ENCODE measurements at places on chromosomes 3 and 15. TPM values are rescaled to one million over a fixed set of nuclear protein-coding genes. Genes with fewer than 3 reads are reported as not detected.
A peak's percentile ranks its signal among the peaks of the same experiment; 100 is the strongest.

DNA sequence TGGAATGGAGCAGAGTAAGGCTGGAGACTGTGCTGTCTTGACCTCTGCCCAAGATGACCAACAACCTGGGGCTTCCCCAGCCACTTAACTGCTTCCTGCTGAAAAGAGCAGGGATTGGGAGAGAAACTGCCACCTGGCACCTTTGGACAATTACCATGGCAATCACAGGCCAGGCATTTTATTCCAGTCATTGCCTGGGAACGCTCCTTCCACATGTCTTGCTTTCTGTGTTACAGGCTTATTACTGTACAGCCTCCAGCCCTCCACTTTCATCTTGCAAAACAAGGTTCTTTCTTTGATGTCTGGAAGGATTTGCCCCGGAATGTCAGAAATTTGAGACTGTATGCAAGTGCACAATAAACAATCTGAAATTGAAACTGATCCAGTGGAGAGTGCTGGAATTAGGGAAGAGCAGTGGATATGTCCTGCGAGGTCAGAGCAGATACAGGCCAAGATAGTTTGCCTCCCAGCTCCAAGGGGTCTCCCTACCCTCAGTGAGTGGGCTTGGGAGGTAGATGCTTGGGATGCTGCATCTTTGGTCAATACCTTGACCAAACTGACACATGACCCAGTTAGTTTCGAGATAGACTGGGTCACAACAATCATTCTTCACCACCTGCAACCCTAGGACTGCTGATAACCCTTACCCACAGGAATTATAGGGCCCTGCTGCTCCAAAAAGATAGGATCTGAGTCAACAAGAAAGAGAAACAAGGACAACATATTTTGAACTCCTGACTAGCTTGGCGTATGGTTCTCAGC lies 2.7 kb downstream of the PPP1R14D start:
- no peak for DNase-seq

GRCh38 chr3:159839561-159840379 lies 148.9 kb upstream of the IL12A start:
- DNase-seq = peak; percentile 32

The PLS1 gene
- polyA plus RNA-seq = 0.73 TPM

DNA sequence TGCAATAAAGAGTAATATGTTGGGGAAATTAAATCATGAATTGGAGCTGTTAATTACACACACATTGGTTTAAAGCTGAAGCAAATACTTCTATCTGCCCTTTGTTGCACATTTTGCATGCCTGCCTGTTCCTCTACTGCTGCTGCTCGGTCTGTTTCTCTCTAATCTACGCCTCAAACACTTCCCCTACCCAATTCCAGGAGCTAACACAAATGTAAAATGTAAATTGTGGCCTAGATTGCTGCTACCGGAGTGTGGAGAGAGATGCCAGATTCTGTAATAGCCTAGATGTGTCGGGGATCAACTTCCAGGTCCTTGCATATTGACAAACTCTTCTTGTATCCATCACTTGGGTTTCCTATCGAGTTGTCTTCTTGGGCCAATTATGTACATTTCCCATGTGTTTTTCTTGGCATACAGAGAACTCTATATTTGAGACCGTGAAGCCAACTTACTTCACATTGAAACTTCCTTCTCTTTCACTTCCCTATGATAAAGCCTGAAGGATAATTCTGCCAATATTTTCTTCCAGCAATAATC lies 450.4 kb upstream of the NR2F2 start:
- no peak for DNase-seq

DNA sequence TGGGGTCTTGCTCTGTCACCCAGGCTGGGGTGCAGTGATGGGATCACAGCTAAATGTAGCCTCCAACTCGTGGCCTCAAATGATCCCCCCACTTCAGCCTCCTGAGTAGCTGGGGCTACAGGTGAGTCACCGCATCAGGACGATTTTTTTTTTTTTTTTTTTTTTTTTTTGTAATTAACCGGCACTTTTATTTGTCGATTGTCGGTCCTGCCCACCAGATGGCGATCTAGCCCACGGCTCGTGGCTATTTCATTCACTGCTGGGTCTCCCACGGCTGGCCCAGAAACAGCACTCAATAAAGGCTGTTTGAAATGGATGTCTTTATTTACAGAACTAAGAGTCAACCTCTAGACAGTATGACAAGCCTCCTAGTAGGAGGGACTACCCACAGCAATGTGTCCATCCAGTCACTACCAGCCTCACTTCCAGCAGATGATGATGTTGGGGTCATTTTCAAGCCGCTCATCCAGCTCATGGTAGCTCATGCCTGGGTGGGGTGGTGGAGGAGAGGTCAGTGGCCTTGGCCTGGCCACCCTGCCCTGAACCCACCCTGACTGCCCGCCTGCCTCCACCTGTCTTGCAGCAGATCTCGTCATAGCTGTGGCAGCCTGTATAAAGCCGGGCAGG lies 1.8 kb upstream of the ZMYND10 start:
- DNase-seq = peak; percentile 69

DNA sequence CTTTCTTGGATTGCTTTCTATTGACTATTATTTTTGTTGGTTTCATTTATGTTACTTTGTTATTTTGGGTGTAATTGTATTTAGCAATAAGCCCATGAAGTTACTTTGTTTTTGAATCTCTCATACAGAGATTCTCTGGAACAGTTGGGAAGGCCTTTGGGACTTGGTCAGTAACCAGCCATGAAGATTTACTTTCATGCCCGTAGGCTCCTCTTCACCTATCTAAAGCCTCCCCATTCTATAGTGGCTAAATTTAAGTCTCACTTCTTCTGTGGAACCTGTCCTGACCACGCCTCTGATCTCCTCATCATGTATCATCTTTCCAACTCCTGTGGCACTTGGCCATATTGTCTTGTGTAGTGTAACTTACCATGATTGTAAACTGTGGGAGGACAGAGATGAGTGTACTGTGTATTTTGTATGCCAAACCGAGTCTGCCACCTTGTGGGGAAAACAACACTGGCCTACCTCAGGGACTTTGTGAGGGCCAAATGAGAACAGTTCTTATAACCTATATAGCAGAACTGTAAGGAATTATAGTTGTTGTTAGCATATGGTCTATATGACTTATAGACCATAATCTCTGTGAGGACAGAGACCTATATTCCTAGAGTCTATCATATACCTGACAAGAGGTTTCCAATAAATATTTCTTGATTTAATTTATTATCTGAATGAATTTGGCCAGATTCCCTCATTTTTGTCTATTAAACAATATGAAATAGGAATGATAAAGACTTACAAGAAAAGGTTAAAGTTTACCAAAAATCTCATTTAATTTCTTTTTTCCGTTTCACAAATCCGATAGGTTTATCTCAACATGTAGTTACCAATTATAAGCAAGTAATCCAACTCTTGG lies 75.0 kb downstream of the STARD9 start:
- DNase-seq = no peak

- no peak for DNase-seq
Measured at GRCh38 chr15:57761562-57761961, 55.0 kb downstream of the POLR2M start.

- DNase-seq = no peak
Measured at GRCh38 chr3:102200126-102200525, 234.7 kb upstream of the ZPLD1 start.

DNA sequence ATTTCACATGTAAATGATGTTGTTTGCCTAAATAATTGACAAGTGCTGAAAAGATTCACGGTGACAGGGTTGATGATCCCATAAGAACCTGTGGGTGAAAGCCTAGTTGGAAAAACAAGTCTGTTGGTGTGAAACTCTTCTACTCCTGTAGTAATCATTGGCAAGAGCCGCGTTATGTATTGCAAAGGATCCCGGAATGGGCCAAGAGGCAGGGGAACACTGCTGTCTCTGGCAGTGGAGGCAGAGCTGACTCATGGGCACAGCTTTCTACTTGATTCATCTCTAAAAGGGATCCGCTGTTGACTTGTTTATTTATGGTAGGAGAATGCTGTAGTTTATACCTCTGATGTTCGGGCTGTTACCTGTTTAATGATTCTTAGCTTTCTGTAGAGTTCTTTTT lies 63.1 kb downstream of the MAP6D1 start:
- no peak for DNase-seq

DNA sequence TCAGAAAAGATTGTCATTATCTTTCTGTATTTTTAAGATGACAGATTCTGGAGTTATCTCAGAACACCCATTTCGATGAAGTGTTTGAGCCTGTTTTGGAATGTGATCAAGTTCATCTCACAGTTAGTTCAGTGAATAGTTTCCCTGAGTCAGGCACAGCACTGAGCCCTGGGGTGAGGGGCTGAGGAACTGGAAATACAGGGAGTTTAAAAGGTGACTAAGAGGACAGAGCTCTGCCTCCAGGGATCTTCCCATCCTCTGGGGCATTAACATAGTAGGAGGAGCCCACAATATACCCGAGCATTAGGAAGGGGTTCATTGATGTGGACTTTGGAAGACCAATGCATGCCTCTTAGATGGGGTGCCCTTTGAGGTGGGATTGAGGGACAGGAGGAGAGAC lies 355.1 kb downstream of the CLSTN2 start:
- DNase-seq = no peak

Data from heart right ventricle (tissue), 16 donors.